ENCODE measurements at places on chromosomes 16 and 17. TPM values are rescaled to one million over a fixed set of nuclear protein-coding genes. Genes with fewer than 3 reads are reported as not detected.

Gene TBC1D28
- total RNA-seq = not detected

Gene TEKT1
- 1.2 TPM for total RNA-seq

Gene HLF
- total RNA-seq = not detected

GRCh38 chr16:22789281-22789945, 24.5 kb upstream of the HS3ST2 start:
- H3K36me3 ChIP-seq = no peaks in the 10 kb centered on the region
- no peak overlapping the region for H3K27ac ChIP-seq
- H3K4me3 ChIP-seq = no peak overlapping the region
- H3K27me3 ChIP-seq = peaks cover 2% of the 10 kb centered on the region

GRCh38 chr16:11411059-11411550, 65.8 kb downstream of the RMI2 start:
- no peak for DNase-seq
- peaks cover 2% of the 10 kb centered on the region for H3K4me1 ChIP-seq
- H3K27ac ChIP-seq = no peak overlapping the region
- peaks cover 10% of the 10 kb centered on the region for H3K27me3 ChIP-seq

- DNase-seq = no peak
- no peak overlapping the region for H3K4me3 ChIP-seq
- peaks cover 37% of the 10 kb centered on the region for H3K4me1 ChIP-seq
- H3K36me3 ChIP-seq = peaks cover 15% of the 10 kb centered on the region
Observed at GRCh38 chr17:64154717-64155116, 24.8 kb upstream of the ERN1 start.

- no peak for DNase-seq
- H3K4me1 ChIP-seq = peaks cover 9% of the 10 kb centered on the region
- no peaks in the 10 kb centered on the region for H3K36me3 ChIP-seq
- peaks cover 7% of the 10 kb centered on the region for H3K27me3 ChIP-seq
Observed at GRCh38 chr16:4617880-4618279, 3.2 kb upstream of the UBALD1 start.

GRCh38 chr17:231191-231965, 49.9 kb upstream of the DOC2B start:
- H3K4me1 ChIP-seq = peaks cover 13% of the 10 kb centered on the region
- H3K36me3 ChIP-seq = peaks cover 3% of the 10 kb centered on the region
- no peak overlapping the region for H3K4me3 ChIP-seq
- H3K27ac ChIP-seq = no peak overlapping the region
- no peak for DNase-seq
- H3K27me3 ChIP-seq = peaks cover 1% of the 10 kb centered on the region

Gene TBC1D3B
- 8.9 TPM for total RNA-seq

Data from endothelial cell (in vitro differentiated cells).